T47D (cell line): ENCODE measurements at places on chromosomes 16 and 17.

DNA sequence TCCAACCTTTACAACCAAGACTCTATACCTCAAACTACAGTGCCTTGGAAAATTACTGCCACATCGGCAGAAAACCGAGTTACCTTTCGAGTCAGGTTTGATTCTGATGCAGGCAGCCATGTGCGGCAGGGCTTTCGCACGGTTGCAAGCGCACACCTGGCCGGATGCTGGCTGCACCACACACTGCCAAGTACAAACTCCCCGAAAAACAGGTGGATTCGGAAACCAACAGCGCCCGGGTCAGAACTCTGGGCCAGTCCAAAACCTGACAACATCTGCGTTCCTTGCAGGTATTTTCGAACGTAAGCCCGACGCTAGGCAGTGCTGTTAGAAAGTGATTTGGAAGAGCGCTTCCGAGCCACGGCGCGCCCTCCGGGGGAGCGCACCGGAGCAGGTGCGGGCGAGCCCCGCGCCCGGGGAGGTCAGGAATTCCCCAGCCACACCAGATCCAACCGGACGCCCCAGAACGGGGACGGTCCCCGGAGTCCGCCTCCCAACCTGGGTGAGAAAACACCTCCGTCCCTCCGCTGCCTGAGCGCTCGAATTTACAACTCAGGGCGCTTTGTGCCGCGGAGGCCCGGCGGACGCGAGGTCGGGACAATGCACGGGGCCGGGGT is 1.2 kb downstream of the USP7 start:
- DNase-seq: peak; percentile 41

DNA sequence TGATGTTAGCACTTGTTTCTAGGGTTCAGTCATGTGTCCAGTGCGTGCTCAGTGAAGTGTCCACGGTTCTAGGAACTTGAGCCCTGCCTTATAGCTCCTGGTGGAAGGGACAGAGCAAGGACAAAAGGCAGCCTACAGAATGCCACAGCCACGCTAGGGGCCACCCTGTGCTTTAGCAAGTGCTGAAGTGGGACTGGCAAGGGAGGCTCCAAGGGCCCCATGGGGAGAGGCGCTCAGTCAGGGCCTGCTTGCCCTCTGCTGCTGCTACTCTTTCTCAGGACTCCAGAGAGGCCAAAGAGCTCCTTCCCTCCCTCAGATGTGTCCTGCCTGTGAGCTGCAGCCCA is 6.8 kb downstream of the NT5C start:
- no peak for DNase-seq

DNA sequence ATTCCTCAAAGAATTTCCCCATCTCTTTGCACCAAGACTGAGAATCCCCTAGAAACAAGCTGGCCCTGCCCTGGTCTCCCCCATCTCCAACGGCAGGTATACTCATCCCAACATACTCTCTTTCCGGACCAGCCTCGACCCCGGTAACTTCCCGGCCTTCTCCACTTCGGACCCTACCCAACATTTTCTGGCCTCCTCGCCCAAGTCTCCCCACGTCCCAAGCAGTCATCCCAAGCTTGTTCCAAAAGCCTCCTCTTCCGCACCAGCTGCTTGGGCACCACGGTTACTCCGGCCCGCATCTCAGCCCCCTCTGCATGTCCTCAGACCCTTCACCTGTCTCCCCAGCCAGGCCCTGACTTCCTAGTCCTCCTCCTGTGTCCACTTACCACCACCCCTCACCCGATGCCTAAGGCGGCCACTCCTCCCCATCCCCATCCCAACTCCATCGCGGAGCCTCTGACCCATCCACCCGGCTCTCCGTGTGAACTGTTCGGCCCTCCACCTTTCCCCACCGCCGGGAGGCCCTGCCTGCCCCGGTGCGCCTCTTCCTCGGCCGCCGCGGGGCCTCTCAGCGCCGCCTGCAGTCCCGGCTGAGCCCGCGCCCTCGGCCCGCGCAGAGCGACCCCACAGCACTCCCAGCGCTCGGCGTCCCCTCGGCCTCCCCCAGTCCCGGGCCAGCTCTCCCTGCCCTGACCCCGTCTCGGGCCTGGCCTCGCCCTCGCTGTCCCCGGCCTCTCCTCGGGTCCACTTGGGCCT is 994 bp downstream of the PITPNA start:
- no peak for DNase-seq

DNA sequence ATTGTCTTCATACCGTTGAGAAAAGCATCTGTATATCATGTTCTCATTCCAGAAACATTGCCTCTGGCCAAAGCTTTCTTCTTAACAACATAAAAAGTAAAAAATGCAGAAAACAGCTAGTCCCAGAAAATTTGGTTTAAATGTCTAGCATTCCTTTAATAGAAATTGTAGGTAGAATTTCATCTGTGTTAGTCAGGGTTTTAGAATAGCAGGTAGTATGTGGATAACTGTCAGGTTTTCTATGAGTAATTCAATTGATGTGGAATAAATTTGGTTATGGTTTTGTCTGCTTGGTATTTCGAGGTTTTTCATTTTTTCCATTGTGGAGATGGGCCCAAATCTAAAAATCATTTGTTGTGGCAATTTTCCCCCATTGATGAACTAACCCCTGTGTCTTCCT is 616.7 kb downstream of the KCNJ2 start:
- DNase-seq: no peak

- no peak for DNase-seq
Observed at GRCh38 chr17:66317629-66318028, 15.2 kb downstream of the PRKCA start.

- no peak for DNase-seq
Observed at GRCh38 chr17:69702078-69702477, 287.6 kb downstream of the MAP2K6 start.

DNA sequence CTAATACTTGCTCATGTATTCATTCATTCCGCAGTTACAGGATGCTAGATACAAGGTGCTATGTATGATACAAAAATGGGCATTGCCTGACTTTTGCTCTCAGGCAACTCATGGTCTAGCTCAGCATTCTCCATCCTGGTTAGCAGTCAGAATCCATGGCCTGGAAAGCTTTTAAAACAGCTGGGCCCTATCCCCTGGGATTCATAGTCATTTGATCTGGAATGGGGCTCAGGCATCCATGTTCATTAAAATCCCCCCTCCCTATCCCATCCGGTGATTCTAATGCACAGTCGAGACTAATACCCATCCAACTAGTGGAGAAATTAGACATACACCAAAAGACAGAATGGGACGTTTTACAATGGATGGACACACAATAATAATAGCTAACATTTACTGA is 104.1 kb upstream of the TMEM132E start:
- no peak for DNase-seq

GRCh38 chr16:85398688-85399582 is 214.2 kb upstream of the GSE1 start:
- DNase-seq: no peak

DNA sequence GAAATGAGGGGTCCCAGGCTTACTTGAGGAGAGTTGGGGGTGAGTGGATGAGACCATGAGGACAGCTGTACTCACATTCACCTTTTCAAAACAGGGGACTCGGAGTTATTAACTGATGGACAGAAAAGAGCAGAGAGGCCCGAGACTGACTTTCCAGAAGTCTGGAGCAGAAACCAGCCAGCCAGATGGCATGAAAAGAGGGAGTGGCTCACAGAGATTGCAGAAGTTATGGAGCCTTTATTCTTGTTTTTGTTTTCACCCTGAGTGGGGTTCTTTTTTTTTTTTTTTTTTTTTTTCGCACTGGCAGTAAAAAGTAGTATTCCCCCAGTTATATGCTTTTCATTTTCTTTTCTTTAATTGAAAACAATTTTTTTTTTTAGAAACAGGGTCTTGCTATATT is 18.9 kb downstream of the TVP23A start:
- DNase-seq: no peak

- no peak for DNase-seq
Observed at GRCh38 chr17:15963670-15964110, 18.8 kb downstream of the ADORA2B start.
